Diencephalon (tissue), 1 donor: ENCODE measurements at places on chromosomes 2 and 18. TPM values are rescaled to one million over a fixed set of nuclear protein-coding genes. Genes with fewer than 3 reads are reported as not detected.

Gene LCT
- total RNA-seq: not detected

Gene CYP20A1
- total RNA-seq: 33.7 TPM

Gene DNAJC5G
- 0.23 TPM for total RNA-seq

Gene CCBE1
- total RNA-seq: 5.3 TPM

Gene SNTG2
- 4.2 TPM for total RNA-seq

Gene PCARE
- 0.23 TPM for total RNA-seq

Gene C2orf69
- total RNA-seq: 34.8 TPM

Gene AKAIN1
- not detected for total RNA-seq

Gene CASP10
- total RNA-seq: 3.0 TPM

Gene TMEM178A
- 24.2 TPM for total RNA-seq

Gene CCDC148
- total RNA-seq: 26.3 TPM

Gene SLC38A11
- 4.4 TPM for total RNA-seq

Gene TSHZ1
- total RNA-seq: 10.4 TPM

Gene ALKAL2
- total RNA-seq: 1.4 TPM

Gene PSMA8
- total RNA-seq: 0.46 TPM

Gene SPATS2L
- total RNA-seq: 80.5 TPM

Gene CDK5R2
- total RNA-seq: 13.4 TPM

Gene CCDC68
- 4.4 TPM for total RNA-seq

Gene SEPTIN10
- 80.5 TPM for total RNA-seq

Gene EPB41L3
- total RNA-seq: 114 TPM

Gene IGFBP5
- 59.3 TPM for total RNA-seq

Gene PRSS56
- total RNA-seq: 1.6 TPM

Gene RAB3GAP1
- total RNA-seq: 80.0 TPM

Gene CRYGC
- not detected for total RNA-seq

Gene TCF4
- total RNA-seq: 285 TPM

Gene SH2D6
- 0.23 TPM for total RNA-seq

Gene DSC3
- 0.23 TPM for total RNA-seq

Gene VAMP5
- total RNA-seq: 5.1 TPM
